Stimulated activated CD8-positive, alpha-beta memory T cell treated with anti-CD3 and anti-CD28 coated beads, Interleukin-15, amount 100 ng/mL, for 24 hours (primary cell): ENCODE measurements at places on chromosomes 7 and 10.

GRCh38 chr7:128422842-128423241, 13.1 kb upstream of the IMPDH1 start:
- no peak for DNase-seq

- DNase-seq, result no peak
Measured at GRCh38 chr10:71771821-71772617, 1.3 kb downstream of the VSIR start.

DNA sequence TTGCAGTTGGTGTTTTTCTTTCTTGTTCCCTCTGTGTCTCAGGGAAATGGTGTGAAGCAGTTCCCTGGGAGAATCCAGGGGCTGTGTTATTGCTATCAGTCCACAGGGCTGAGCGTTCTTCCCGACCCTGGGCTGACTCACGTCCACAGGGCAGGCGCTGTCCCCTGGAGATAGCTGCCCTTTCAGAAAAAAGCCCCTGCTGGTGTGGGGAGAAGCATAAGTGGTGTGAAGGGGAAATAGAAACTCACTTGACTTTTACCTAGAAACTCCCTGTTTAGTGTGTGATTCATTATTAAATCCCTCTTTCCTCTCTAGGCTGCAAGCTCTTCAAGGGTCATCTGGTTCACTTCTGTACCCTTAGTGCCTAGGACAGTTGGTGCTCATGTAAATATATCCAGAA, 63.3 kb upstream of the SMNDC1 start:
- no peak for DNase-seq

DNA sequence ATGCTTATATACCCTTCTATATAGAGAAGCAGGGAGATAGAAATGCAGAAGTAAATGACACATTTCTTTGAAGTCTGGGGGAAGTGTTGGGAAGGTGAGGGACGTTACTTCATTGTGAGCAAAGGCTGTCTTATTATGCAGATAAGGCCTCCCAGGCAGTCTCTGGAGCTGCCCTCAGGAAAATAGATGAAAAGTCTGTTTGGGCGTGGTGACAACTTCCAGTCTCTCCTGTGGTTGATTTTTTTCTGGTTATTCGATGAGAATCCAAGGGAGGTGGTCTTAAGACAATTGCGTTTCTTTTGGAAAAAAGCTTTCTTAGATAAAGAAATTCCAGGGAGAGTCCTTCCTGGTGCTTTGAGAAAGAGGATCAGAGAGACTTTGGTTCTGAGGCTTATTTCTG, 84.0 kb downstream of the NEUROD6 start:
- no peak for DNase-seq

DNA sequence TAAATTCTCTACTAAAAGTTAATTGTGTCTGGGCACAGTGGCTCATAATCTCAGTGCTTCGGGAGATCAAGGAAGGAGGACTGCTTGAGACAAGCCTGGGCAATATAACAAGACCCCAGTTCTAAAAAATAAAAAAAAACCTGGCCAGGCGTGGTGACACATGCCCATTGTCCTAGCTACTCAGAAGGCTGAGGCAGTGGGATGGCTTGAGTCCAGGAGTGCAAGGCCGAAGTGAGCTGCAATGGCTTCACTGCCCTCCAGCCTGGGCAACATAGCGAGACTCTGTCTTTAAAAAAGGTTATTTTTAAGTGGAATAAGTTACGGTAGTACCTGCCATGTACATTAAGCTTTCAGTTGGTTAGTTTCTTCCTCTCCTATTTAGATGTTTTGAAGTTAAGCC, 28.9 kb downstream of the CDK14 start:
- DNase-seq, result no peak

DNA sequence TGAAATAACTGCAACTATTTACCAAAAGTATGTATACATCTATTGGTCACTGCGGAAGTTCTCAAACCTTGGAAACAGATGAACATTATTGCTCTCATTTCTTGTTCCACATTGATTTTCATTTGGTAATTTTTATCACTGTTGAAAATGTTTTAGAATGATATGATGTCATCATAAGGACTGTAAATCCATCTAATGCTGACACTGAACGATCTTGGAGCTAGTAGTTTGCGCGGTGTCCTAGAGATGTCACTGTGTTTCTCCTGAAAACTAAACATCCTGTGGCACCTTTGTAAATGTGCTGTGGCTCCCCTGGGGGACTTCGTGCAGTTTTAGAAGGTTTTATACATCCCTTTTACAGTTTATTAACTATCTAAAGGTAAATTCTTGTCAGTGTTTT, 73.5 kb downstream of the DNAJB9 start:
- no peak for DNase-seq

DNA sequence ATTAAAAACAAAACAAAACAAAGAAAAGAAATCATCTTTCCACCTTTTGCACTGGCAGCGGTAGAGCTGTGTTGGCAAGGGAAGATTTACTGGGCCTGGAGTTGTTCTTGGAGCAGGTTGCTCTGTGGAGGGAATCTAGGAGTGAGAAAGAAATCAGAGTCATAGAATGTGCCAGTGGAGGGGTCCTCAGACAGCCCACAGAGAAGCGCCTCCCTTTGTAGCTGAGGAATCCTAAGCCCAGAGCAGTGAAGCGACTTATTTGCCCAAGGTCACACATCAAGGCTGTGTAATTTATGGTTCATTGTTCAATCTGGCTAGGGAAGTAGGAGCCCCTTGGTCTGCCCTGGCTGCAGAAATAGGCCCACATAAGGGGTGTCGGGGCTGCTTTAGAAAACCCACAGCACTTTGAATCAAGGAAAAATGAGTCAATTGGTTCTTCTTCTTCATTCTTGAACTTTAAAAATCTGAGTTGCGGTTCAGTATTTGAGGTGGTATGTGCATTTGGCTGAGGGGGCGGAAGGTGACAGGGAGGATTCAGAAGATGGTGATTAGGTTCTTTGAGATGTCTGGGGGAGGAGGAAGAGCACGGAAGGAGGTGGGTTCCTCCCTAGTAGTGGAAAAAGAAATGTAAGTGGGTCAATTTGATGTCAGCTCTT, 253.7 kb downstream of the PTEN start:
- no peak for DNase-seq
